Caco-2 (cell line): ENCODE measurements at places on chromosomes 1 and 21. TPM values are rescaled to one million over a fixed set of nuclear protein-coding genes. Genes with fewer than 3 reads are reported as not detected.
A peak's percentile ranks its signal among the peaks of the same experiment; 100 is the strongest.

DNA sequence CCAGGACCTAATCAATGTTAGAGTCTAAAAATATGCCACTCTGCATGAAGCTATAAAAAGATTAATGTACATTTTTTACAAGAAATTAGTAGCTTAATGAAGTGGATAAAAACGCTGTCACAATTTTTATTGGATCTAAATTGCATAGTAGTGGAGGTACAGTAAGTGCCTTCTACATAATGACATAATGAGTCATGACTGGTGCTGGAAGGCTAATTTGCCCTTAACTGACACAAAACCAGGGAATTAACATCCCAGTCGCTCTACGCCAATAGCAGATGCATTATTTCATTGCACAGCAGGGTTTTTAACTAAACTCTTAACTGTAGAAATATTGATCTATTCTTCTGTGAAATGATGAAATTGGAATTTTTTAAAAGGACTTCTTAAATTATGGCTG, 33.3 kb downstream of the RRAGC start:
- no peak for DNase-seq
- H3K27ac ChIP-seq, result no peak overlapping the region
- no peaks in the 10 kb centered on the region for H3K36me3 ChIP-seq
- H3K4me1 ChIP-seq, result no peaks in the 10 kb centered on the region

- H3K4me3 ChIP-seq, result no peak overlapping the region
- no peaks in the 10 kb centered on the region for H3K36me3 ChIP-seq
- H3K27me3 ChIP-seq, result no peaks in the 10 kb centered on the region
Measured at GRCh38 chr1:211588711-211589110, 9.8 kb upstream of the SLC30A1 start.

- no peaks in the 10 kb centered on the region for H3K36me3 ChIP-seq
- peaks cover 6% of the 10 kb centered on the region; the same call in 1 of the 2 replicates for H3K4me1 ChIP-seq
- H3K27ac ChIP-seq, result peak overlapping the region; percentile 96
- peak overlapping the region; percentile 64 for H3K4me3 ChIP-seq
- DNase-seq, result peak; percentile 3
Measured at GRCh38 chr1:93346421-93346993, 800 bp downstream of the DR1 start.

DNA sequence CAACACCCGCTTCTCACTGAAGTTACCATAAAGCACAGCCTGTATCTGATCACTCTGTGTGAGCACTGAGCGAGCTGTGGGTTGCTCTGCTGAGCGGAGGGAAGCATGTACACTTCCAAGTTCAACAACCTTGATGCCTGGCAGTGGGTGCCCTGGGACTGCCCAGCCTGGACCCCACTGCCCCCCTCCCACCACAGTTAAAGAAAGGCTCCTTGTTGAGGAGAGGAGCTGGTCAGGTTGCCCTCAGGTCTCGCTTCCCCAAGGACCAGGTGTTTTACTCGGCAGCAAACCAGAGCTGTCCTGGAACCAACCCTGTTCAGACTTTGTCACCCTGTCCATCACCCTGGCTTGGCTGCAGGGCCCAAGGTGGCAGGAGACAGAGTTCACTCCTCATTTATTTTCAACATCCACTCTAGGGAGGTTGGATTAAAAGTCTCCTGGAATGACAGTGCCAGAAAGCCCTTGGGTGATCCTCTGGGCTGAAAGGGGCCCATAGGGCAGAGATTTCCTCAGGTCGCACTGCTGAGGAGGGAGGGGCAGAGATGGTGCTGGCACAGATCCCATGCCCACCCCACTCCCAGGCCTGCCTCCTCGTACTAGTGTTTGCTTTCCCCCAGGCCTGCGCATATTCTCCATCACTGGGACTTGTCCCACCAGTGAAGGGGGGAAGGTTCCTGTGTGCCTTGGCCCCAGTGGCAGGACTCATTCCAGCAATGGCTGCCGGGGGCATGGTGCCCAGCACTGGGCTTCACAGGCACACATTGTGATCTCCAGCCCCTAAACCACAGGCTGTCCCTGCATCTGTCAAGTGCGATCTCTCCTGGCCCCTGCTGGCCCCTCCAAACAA, 101.7 kb downstream of the TRABD2B start:
- H3K4me3 ChIP-seq, result no peak overlapping the region
- H3K27ac ChIP-seq, result no peak overlapping the region
- no peaks in the 10 kb centered on the region for H3K27me3 ChIP-seq
- DNase-seq, result no peak

DNA sequence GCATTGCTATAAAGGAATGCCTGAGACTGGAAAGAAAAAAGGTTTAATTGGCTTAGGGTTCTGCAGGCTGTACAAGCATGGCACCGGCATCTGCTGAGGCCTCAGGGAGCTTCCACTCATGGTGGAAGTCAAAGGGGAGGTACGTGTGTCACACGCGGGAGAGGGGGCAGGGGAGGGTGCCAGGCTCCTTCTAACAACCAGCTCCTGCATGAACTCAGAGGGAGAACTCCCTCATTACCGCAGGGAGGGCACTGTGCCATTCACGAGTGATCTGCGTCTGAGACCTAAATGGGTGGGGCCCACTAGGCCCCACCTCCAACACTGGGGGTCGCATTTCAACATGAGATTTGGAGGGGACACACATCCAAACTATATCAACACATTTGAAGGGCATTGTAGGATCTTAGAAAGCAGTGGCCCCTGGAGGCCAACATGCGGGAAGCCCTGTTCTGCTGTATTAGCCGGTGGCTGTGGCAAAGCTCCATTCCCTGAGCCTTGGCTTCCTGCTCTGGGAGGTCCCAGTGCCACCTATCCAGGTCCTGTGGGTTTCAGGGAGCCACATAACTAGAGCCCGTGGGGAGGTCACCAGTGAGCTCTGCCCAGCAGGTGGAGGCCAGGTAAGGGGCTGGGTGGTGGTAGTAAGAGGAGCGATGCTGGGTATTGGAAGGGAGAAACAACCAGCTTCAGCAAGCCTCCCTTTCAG, 10.0 kb downstream of the WNT3A start:
- no peak overlapping the region for H3K4me3 ChIP-seq
- no peak overlapping the region for H3K27ac ChIP-seq
- 0 out of 2 replicates have a peak, but pooled peaks cover 3% of the 10 kb centered on the region for H3K4me1 ChIP-seq
- no peaks in the 10 kb centered on the region for H3K36me3 ChIP-seq
- DNase-seq, result no peak

- peak; percentile 12 for DNase-seq
- H3K27ac ChIP-seq, result no peak overlapping the region
- no peak overlapping the region for H3K4me3 ChIP-seq
Measured at GRCh38 chr1:39266269-39266668, 61.8 kb downstream of the MACF1 start.

DNA sequence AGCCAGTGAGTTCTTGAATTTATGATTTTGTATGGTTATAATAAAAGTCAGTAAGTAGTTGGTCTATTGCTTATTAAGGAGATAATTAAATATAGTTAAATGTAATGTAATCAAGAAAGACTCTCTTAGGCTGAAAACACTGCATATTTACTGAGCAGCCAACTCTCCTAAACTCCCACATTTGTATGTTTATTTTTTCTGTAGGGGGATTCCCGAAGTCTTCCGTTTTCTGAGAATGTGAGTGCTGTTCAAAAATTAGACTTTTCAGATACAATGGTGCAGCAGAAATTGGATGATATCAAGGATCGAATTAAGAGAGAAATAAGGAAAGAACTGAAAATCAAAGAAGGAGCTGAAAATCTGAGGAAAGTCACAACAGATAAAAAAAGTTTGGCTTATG, 56.7 kb downstream of the PKN2 start:
- H3K4me1 ChIP-seq, result no peaks in the 10 kb centered on the region
- no peak overlapping the region for H3K4me3 ChIP-seq
- DNase-seq, result no peak
- H3K27ac ChIP-seq, result no peak overlapping the region
- H3K36me3 ChIP-seq, result no peaks in the 10 kb centered on the region

GRCh38 chr1:203052601-203053000, 26.3 kb downstream of the PPFIA4 start:
- no peak overlapping the region for H3K4me3 ChIP-seq
- DNase-seq, result no peak
- no peak overlapping the region for H3K27ac ChIP-seq
- no peaks in the 10 kb centered on the region for H3K27me3 ChIP-seq

DNA sequence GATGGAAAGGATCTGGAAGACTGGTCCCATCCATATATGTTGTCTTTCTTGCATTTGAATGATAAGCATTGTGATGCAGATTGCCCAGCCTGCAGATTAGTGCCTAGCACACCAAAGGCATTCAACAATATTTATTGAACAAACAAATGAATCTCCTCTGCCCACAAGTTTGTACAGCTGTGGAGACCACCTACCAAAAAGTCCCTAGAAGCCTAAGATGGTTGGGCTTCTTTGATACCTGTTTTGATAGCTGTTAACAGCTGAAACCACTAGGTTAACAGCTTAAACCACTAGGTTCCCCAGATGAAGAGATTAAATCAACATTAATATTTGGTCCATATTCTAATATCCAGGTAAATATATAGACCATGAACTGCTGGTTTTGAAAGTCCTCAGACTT, 9.8 kb downstream of the DUSP10 start:
- no peak overlapping the region for H3K4me3 ChIP-seq
- no peak for DNase-seq
- no peak overlapping the region for H3K27ac ChIP-seq
- H3K27me3 ChIP-seq, result no peaks in the 10 kb centered on the region

DNA sequence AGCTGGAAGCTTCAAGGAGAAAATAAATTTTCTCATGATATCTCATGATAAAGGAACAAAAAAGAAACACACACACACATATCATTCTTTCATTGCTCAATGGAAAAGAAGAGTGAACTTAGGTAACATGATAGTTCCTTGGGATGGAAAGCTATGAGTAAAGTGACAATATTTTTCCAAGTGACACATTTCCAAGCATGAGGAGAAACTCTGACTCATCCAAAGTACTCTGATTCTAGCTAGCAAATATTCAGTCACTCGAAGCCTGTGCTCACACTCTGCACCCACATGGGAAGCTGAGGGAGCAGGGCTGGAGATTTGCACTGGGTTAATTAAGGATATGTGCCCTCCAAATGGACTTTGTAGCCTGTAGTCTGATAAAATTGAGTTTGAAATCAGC, 222.4 kb downstream of the LRRC40 start:
- H3K4me3 ChIP-seq, result no peak overlapping the region
- no peaks in the 10 kb centered on the region for H3K4me1 ChIP-seq
- no peaks in the 10 kb centered on the region for H3K27me3 ChIP-seq
- no peaks in the 10 kb centered on the region for H3K36me3 ChIP-seq

DNA sequence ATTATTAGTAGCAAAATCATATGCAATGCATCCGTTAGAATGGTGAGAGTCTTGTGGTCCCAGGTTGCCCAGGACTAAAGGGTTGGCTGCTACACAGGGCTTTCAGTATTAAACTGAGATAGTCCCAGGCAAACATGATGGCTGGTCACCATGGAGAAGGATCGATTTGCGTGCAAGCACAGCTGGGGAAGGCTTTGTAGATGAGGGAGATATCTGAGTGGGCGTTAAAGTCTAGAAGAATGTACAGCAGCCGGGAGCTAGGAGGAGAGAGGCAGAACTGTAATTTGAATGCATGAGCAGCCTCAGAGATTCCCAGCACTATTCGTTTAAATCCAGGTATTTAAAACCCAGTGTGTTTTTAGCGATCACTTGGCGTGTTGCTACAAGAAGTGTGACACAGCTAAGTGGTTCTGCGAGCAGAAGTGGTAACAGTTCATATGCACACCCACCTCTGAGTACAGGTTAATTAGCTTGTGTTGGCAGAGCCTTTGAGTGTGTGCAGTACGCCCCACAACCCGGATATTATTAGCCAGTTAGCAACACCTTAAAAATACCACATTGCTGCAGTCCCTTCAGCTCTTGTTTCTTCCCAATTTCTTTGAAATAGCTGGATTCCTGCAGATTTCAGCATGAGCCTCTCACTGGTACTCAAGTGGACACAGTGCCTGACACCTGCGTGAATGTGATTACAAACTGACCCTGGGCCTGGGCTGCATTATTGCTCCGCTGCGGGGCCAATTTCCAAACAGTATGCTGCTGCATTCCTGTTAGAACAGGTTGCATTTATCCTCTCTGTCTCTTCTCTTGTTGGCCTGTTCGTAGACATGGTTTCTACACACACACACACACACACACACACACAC, 67.2 kb upstream of the SCAF4 start:
- H3K4me1 ChIP-seq, result no peaks in the 10 kb centered on the region
- peak overlapping the region; percentile 28 for H3K27ac ChIP-seq
- no peaks in the 10 kb centered on the region for H3K36me3 ChIP-seq
- H3K4me3 ChIP-seq, result no peak overlapping the region
- DNase-seq, result no peak

The POU3F1 gene
- total RNA-seq, result not detected in 2 replicates

The S100A7 gene
- not detected in 2 replicates for total RNA-seq

The CCDC185 gene
- total RNA-seq, result not detected in 2 replicates
